ENCODE measurements at places on chromosomes 6 and 20. TPM values are rescaled to one million over a fixed set of nuclear protein-coding genes. Genes with fewer than 3 reads are reported as not detected.
A peak's percentile ranks its signal among the peaks of the same experiment; 100 is the strongest.

DNA sequence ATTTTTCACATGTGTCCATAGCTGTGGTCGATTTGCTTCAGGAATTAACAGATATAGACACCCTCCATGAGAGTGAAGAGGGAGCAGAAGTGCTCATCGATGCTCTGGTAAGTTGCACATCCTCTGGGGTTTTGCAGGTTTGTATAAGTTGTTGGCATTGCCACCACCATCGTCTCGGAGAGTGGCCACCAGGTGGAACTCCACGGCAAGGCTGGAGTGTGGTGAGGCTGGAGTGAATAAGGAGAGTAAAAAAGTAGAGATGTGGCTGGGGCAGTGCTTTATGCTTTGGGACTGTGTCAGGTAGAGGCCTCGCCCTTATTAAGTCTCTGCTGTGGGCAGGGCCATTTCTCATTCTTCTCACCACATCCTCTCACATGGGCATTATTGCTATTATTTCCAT is 63.7 kb downstream of the CTNNBL1 start:
- H3K27me3 ChIP-seq = no peaks in the 10 kb centered on the region
- H3K27ac ChIP-seq = no peak overlapping the region
- H3K4me3 ChIP-seq = no peak overlapping the region
- no peak for DNase-seq
- H3K36me3 ChIP-seq = peaks cover 52% of the 10 kb centered on the region

- peaks cover 14% of the 10 kb centered on the region for H3K4me1 ChIP-seq
- no peak overlapping the region for H3K27ac ChIP-seq
- H3K27me3 ChIP-seq = no peaks in the 10 kb centered on the region
- no peaks in the 10 kb centered on the region for H3K36me3 ChIP-seq
- no peak for DNase-seq
Measured at GRCh38 chr6:163668061-163668426, 253.5 kb downstream of the QKI start.

DNA sequence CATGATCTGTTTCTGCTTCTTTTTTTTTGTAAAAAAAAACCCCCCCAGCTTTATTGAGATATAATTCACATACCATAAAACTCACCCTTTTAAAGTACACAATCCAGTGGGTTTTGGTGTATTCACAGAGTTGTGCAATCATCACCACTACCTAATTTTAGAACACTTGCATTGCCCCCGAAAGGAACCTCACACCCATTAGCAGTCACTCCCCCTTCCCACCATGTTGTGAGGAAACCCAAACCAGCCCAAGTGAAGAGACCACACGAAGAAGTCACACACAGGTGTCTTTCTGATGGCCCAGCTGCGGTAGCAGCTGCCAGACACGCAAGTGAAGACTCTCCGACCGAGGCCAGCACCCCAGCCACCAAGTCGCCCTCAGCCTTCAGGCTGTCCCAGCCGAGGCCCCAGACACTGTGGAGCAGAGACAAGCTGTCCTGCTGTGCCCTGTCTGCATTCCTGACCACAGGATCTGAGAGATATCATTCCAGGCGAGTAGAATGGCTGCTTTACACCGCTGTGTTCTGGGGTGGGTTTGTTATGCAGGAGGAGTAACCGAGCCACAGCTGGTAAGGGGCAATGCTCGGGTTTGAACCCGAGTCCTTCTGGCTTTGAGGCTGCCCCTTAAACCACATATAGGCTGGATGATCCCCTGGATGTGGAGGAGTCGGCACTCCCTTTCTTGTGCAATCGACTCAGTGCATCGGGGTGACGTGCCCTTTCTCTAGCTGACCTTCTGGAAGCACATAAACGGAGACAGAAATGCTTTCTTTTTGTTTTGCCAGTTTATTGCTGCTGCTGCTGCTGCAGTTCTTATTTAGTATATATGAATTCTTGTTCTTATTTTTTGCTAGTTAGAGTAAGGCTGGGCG is 59.1 kb upstream of the PTPN1 start:
- H3K36me3 ChIP-seq = no peaks in the 10 kb centered on the region
- peak; percentile 48 for DNase-seq
- H3K4me1 ChIP-seq = peaks cover 49% of the 10 kb centered on the region
- H3K27me3 ChIP-seq = no peaks in the 10 kb centered on the region

Gene SRC
- total RNA-seq = 471 TPM

Gene SLC16A10
- total RNA-seq = 12.1 TPM

Gene OR2J3
- total RNA-seq = not detected

Gene GGTLC1
- not detected for total RNA-seq

All from stomach (tissue), 19 donors.